AG04449 (cell line): ENCODE measurements at places on chromosomes 4 and X.

- no peak for DNase-seq
Observed at GRCh38 chr4:55896622-55897021, 43.2 kb downstream of the EXOC1 start.

DNA sequence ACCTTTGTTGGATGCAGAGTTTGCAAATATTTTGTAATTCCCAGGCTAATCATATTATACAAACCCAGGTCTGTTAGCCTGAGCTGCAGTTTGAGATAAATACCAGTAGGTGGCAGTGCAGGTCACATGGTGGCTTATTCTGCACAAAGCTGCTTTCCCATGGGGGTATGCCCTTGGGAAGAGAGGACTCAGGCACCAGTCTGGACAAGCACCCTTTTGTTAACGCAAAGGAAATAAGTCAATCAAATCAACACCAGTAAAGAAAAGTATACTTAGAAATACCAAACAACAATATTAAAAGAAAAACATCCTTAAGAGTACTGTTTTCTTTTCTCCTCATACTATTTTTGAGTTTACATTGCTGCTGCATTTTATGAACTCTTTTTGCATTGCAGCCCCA is 389.0 kb upstream of the ZFP42 start:
- DNase-seq: no peak

GRCh38 chrX:66633541-66633940 is 5.3 kb downstream of the EDA2R start:
- no peak for DNase-seq

DNA sequence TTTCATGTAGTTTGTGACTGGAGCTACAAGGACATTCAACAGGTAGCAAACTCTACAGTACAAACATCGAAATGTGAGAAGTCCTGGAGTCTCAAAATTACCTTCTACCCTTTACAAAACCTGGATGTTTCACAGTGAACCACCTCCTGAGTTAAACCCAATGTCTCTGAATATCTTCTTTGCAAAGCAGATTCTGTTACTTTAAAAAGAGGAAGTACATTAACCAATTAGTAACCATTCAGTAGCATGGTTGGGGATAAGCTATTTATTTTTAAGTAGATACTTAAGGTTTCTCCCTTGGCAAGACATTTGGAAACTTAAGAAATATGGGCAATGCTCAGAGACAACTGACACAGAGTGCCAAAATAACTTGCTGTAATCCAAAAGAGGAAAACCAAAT is 371.9 kb upstream of the NWD2 start:
- no peak for DNase-seq

- DNase-seq: no peak
Observed at GRCh38 chr4:24559032-24559821, 25.1 kb downstream of the DHX15 start.

GRCh38 chr4:118888666-118889311 is at the start of gene SYNPO2:
Gene SYNPO2 (plus strand): TSS chr4:118888854. CDS start chr4:118889037, 183 bp downstream.
- DNase-seq: no peak
